ENCODE measurements at places on chromosomes 6 and 20. TPM values are rescaled to one million over a fixed set of nuclear protein-coding genes. Genes with fewer than 3 reads are reported as not detected.

DNA sequence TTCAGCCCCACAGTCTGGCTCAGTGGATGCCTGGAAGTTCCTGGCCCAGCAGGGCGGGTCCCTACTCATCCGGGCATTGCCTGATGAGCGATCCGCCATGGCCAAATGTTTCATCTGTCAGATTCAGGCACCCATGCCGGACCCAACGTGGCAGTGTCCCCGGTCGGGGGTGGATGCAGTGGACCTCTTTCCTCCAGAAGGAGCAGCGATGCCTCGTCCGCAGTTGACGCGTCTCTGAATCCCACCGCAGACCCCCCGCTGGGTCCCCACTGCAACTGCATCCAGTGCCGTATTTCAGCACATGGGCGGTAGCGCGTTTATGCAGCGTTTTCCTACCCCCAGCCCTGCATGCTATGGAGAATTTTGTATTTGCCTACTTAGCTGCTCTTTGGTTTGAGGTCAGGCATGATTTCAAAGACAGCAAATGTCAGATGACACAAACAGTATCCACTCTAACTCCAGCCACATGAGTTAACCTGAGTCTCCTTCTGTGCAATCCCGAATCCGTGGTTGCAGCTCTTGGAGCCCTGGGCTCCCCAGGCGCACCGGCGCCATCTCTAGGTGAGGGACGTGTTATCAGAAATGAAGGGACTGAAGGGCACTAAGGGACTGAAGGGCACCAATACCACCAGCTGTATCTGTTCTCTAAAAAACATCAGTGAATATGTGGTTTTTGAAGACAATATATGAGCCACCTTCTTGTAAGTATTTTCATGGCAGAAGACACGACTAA, 72.6 kb upstream of the THBS2 start:
- DNase-seq: no peak

GRCh38 chr20:34337982-34338726, 24.9 kb upstream of the ITCH start:
- DNase-seq: no peak

Gene SLC26A8
- not detected for total RNA-seq

DNA sequence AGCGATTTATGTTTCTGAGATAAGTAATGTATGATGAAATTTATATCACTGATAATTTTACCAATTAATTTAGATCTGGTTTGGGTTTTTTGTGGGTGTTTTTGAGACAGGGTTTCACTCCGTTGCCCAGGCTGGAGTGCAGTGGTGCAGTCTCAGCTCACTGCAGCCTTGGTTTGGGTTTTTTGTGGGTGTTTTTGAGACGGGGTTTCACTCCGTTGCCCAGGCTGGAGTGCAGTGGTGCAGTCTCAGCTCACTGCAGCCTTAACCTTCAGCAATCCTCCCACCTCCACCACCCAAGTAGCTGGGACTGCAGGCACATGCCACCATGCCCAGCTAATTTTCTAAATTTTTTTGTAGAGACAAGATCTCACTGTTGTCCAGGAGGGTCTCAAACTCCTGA, 13.0 kb downstream of the MRS2 start:
- no peak for DNase-seq

GRCh38 chr20:62617711-62618483, 24.4 kb upstream of the SLCO4A1 start:
- peak; percentile 61 for DNase-seq
